Stimulated activated CD4-positive, alpha-beta T cell treated with anti-CD3 and anti-CD28 coated beads, TNF-alpha, amount 100 ng/mL, for 24 hours (primary cell): ENCODE measurements at places on chromosomes 7 and 10.

GRCh38 chr10:528173-529165, 161.0 kb downstream of the DIP2C start:
- no peak for DNase-seq

DNA sequence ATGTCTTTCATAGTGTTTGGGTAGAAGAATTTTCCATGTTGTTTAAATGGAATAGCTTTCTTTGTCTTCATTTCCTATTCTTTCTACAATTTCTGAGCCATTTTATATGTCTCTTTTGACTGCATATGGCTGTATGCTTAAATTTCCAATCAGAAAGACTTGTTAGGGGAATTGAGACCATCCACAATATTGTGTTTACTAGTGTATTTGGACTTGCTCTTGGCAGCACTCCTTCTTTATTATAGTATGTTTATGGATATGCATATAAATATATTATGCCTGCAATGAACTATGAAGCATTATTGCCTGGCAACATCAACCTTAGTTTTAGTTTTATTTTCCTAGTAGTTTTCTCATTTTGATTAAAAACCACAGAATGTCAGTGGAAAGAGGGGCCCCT, 92.7 kb downstream of the NRG3 start:
- no peak for DNase-seq

DNA sequence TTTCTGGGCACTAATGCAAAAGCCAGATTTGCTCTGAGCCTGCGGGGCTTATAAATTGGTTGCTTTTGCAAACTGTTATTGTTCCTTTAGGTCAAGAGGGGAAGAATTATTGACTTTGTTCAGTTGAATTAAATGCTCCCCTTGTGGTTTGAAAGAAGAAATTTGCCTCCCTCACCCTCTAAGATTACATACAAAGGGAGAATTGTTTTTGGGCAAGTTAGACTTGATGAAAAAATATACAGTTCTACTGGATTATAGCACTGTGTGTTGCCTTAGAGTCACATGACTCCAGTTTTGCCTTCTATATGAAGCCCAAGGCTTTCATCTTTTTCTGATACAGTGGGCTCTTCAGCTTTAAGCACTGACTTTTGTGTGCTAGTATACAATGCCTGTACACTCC, 1265.8 kb upstream of the LRRTM3 start:
- DNase-seq, result no peak

- DNase-seq, result peak; percentile 2
These were observed 84.3 kb upstream of the PHF14 start for GRCh38 chr7:10889266-10889898.

GRCh38 chr7:774161-775109, 47.4 kb upstream of the PRKAR1B start:
- peak; percentile 38 for DNase-seq

- no peak for DNase-seq
These were observed 199.7 kb upstream of the PITRM1 start for GRCh38 chr10:3372281-3372680.

DNA sequence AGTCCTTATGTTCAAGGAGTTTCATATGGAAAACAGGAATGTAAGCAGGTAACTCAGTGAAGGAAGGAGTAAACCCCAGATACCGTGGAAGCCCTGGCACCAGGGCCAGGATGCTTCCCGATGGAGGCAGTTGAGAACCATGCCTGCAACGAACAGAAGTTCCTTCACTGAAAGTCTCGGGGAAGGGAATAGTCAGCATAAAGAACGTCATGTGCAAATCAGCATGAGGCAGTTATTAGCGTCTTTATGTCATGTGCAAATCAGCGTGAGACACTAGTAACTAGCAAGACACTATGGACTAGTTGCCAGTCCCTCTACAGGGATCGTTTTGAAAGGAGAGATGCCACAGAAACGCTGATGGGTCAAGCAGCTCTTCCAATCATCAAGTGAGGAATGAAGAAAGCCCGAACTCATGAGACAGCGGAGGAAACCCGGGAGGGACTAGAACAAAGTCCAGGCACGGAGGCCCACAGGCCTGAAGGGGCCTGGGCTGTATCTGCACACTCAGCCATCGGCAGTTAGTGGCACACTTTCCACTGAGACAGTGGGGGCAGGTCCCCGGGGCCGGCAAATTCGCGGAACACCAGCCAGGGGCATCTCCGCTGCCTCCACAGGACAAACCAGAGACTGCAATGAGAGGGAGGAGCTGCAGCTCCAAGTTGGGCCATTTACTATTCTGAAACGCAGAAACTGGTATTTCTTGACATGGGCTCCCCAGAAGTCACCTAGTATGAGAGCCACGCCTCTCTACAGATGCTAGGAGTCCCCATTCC, 109.6 kb downstream of the SFMBT2 start:
- DNase-seq, result no peak

- no peak for DNase-seq
These were observed 657 bp upstream of the TMEM178B start for GRCh38 chr7:141073173-141073640.

DNA sequence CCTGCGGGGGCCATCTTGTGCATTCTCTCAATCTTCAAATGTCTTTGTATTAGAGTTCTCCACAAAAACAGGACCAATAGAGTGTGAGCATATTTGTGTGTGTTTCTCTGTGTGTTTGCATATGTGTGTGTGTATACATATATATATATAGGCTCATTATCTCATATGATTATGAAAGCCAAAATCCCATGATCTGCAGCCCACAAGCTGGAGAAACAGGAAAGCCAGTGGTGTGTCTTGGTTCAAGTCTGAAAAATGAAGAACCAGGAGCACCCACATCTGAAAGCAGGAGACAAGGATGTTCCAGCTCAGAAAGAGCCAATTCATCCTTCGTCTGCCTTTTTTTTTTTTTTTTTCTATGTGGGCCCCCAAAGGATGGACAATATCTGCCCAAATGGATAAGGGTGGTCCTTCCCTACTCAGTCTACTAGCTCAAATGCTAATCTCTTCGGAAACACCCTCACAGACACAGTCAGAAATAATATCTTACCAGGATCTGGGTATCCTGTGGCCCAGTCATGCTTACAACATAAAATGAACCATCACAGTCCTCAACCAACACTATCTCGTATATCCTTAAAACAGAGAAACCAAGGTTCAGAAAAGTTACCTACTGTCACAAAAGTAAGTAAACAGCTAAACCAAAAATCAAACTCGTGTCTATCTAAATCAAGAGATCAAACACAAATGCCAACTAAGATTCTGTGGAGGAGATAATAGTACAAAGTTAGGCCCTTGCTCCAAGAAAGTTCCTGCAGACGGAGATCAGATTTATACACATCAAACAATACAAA, 141.9 kb downstream of the JMJD1C start:
- no peak for DNase-seq

DNA sequence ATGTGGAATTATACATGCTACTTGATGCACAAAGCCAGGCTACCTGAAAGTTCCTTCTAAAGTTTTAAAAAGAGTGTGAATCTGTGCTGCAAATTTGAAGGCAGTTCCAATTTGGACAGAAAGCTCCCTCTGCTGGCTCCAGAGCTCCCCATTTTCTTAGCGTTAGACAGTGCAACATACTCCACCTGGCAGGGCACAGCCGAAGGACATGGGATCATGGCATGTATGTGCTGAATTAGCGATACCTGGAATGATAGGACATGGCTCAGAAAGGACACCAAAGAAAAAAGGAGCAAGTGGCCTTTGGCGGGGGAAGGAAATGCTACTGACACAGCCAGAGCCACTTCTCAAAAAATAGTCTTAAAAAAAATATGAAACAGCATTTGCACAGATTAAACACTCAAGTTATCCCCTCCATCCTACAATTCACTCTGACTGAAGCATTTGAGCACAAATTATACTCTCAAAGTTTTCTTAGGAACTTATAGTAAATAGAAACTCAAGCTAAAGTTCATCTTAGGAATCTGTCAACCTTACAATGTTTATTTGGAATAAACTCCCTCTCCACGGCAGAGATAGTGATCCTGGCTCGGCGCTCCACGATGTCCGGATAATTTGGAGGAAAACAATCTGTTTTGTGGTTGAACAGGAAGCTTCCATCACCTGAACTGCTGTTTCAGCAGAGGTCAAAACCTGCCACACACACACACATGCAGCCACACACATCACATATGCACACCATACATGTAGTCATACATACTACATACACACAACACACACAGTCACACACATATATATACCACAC, 80.0 kb downstream of the C7orf25 start:
- no peak for DNase-seq

DNA sequence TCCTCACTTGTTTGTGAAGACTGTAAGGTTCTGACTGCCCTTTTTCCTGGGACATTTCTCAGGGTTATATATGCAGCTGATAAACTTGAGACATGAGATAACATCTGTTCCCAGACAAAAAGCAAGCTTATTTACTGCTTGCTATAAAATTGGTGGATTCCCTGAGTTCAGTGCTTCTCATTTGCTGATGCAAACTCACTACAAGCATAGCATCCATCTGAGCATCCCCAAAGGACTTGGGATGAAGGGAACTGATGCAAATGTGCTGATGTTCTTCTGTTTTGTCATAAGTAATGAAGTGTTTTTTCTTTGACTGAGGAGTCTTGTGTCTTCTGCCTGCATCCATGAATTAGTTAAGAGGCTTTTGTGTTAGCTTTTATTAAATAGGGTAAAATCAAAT, 183.2 kb downstream of the ADK start:
- DNase-seq, result no peak

GRCh38 chr10:102452672-102453340, 1.5 kb upstream of the C10orf95 start:
- peak; percentile 77 for DNase-seq

DNA sequence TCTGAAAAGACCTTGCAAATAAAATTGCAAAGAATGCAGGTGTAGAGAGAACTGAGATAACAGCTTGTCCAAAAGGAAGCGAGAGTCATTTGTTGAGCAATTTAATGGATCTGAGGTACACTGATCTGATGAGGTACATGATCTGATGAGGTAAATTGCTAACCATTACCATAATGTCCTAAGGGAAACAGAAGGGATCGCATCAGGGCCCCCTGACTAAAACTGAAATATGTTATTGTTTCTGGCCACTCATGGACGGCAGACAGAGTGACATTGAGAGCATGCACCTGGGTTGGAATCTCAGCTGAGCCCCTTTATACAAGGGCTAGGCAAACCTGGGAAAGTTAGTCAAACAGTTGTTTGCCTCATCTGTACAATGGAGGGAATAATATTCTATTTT, 15.8 kb upstream of the PAPSS2 start:
- DNase-seq, result no peak

- DNase-seq, result no peak
These were observed 134.7 kb downstream of the SVIL start for GRCh38 chr10:29499993-29500537.

- no peak for DNase-seq
These were observed at the start of gene CAV1 for GRCh38 chr7:116524609-116525297. Gene CAV1, plus strand, starts transcription at chr7:116525036. Its CDS starts 27 bp downstream, at chr7:116525063.

DNA sequence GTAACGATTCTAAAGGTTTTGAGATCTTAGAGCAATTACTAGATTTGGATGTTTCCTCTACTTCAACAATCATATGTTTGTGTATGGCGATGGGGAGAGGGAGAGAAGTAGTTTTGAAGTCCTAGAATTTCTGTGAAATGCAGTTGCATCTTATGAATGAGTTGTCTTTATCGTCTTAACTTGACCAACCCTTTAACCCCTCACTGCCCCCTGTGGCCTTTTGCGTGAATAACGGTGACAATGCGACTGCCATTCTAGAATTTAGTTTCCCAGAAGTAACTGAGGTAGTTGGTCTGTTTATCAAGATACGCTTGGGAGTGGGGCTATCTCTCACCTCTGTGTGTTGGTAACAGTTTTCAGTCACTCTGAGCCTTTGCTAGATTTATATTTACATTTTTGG, 204.6 kb downstream of the HDAC9 start:
- DNase-seq, result no peak

DNA sequence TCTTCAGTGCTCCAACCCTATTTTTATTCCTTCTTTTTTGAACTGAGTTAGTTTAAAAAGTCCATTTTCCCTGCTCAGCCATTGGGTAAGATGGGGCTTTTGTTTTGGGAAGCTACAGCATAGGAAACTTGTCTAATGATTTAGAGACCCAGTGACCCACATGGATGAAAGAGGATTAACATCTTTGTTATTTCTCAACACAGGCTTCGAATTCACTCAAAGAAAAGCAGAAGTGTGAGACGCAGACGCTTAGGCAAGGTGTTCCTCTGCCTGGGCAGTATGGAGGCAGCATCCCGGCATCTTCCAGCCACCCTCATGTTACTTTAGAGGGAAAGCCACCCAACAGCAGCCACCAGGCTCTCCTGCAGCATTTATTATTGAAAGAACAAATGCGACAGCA, 152.0 kb downstream of the HDAC9 start:
- no peak for DNase-seq

DNA sequence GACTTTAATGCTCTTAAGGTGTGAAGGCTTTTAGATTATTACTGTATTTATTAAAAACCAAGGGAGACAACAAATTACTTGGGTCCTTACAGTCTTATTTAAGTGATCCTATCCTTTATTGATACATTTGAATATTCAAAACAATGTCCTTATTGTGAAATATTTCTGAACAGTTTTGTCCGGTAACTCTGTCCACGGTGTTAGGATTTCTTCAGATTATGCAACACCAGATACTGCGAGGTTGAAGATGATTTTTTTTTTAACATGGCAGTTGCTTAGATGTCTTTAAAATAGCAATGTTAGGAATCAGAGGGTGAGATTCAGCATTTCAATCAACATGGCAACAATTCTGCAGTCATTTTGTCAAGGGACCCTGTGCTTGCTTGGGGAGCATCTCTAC, 176.5 kb downstream of the CSTF2T start:
- DNase-seq, result no peak
